Activated naive CD8-positive, alpha-beta T cell treated with anti-CD3 and anti-CD28 coated beads, Interleukin-2, amount 10 ng/mL, durations not matched to agents 7 days and 5 days (primary cell): ENCODE measurements at places on chromosomes 5 and 9. TPM values are rescaled to one million over a fixed set of nuclear protein-coding genes. Genes with fewer than 3 reads are reported as not detected.

DNA sequence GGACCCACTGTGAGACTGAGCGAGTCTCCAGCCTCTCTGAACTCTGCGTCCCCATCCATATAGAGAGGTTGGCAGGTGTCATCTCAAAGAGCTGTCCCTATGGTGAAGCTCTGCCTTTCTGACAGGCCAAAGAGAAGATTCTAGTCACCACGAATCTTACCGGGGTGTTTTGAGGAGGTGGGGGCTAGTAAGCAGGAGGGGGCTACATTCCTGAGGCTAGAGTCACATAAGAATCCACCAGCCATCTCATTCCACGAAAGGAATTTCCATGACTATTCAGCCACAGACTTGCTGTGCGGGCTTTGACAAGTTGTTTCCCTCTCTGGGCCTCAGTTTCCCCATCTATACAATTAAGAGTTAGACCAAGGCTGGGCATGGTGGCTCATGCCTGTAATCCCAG is 16.3 kb downstream of the PDGFRB start:
- no peak for DNase-seq
- H3K27ac ChIP-seq = no peak overlapping the region
- no peak overlapping the region for H3K4me3 ChIP-seq
- H3K27me3 ChIP-seq = no peaks in the 10 kb centered on the region
- H3K4me1 ChIP-seq = peaks cover 15% of the 10 kb centered on the region
- no peaks in the 10 kb centered on the region for H3K36me3 ChIP-seq

GRCh38 chr9:124800306-124801259 is 23.6 kb downstream of the OLFML2A start:
- no peaks in the 10 kb centered on the region for H3K36me3 ChIP-seq
- H3K27me3 ChIP-seq = peaks cover 14% of the 10 kb centered on the region
- no peak for DNase-seq
- no peak overlapping the region for H3K4me3 ChIP-seq
- H3K27ac ChIP-seq = no peak overlapping the region
- no peaks in the 10 kb centered on the region for H3K4me1 ChIP-seq

DNA sequence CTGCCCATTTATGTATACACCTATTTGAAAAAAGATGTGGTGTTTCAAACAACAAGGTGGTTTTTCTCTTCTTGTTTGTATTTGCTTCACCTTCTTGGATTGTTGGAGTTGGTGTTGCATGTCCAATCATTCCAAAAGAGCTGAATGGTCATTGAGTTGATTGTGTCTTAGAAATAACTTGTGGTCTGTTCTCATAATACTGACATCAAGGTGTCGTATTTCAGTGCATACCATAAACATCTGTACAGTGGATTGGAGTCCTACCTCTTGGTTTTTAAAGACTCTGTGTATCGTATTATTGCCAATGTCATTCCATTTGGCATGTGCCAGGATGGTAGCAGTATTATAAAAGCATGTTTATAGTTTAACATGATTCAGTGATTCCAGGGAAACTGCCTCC is 73.2 kb downstream of the TRIO start:
- no peaks in the 10 kb centered on the region for H3K36me3 ChIP-seq
- H3K4me1 ChIP-seq = no peaks in the 10 kb centered on the region
- H3K27me3 ChIP-seq = peaks cover 54% of the 10 kb centered on the region
- no peak overlapping the region for H3K27ac ChIP-seq
- DNase-seq = no peak

ADAMTSL2 gene
- 0.17 TPM for total RNA-seq

DNA sequence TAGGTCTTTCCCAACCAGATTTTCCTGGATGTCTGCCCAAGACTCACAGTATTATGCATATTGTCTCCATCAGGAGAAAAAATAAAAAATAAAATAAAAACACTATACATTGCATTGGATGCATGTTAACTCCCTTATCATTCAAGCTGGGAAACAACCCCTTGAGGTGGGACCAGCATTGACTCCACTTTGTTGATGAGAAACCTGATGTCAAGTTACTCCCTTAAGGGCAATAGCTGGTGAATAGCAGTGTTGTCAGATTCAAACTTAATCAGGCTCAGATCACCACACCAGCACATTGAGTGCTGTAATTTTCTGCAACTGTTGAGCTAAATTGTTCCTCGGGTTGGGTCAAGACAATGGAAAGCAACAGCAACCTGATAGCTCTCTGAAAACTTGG is 264.0 kb upstream of the TRIM32 start:
- peaks cover 9% of the 10 kb centered on the region for H3K36me3 ChIP-seq
- H3K4me1 ChIP-seq = no peaks in the 10 kb centered on the region
- DNase-seq = no peak
- no peak overlapping the region for H3K4me3 ChIP-seq
- H3K27ac ChIP-seq = no peak overlapping the region

- H3K4me1 ChIP-seq = no peaks in the 10 kb centered on the region
- no peak overlapping the region for H3K4me3 ChIP-seq
- H3K36me3 ChIP-seq = no peaks in the 10 kb centered on the region
- DNase-seq = no peak
Measured at GRCh38 chr5:13676531-13676930, 268.0 kb downstream of the DNAH5 start.

- no peaks in the 10 kb centered on the region for H3K36me3 ChIP-seq
- H3K4me1 ChIP-seq = no peaks in the 10 kb centered on the region
- no peak overlapping the region for H3K4me3 ChIP-seq
- no peak overlapping the region for H3K27ac ChIP-seq
- no peaks in the 10 kb centered on the region for H3K27me3 ChIP-seq
Measured at GRCh38 chr5:4015709-4016108, 420.1 kb downstream of the IRX1 start.

- H3K4me1 ChIP-seq = peaks cover 2% of the 10 kb centered on the region
- no peak overlapping the region for H3K4me3 ChIP-seq
- H3K27ac ChIP-seq = no peak overlapping the region
- no peaks in the 10 kb centered on the region for H3K36me3 ChIP-seq
Measured at GRCh38 chr9:86079421-86079831, 19.9 kb downstream of the GOLM1 start.

GRCh38 chr5:132425975-132426524 is 56.5 kb downstream of the SLC22A5 start:
- H3K36me3 ChIP-seq = peaks cover 41% of the 10 kb centered on the region
- DNase-seq = no peak
- peak overlapping the region; percentile 95 for H3K27ac ChIP-seq

GRCh38 chr5:59579101-59579823 is 314.3 kb downstream of the PDE4D start:
- H3K27ac ChIP-seq = no peak overlapping the region
- peaks cover 9% of the 10 kb centered on the region for H3K27me3 ChIP-seq
- no peak overlapping the region for H3K4me3 ChIP-seq
- no peaks in the 10 kb centered on the region for H3K36me3 ChIP-seq
- no peak for DNase-seq

DNA sequence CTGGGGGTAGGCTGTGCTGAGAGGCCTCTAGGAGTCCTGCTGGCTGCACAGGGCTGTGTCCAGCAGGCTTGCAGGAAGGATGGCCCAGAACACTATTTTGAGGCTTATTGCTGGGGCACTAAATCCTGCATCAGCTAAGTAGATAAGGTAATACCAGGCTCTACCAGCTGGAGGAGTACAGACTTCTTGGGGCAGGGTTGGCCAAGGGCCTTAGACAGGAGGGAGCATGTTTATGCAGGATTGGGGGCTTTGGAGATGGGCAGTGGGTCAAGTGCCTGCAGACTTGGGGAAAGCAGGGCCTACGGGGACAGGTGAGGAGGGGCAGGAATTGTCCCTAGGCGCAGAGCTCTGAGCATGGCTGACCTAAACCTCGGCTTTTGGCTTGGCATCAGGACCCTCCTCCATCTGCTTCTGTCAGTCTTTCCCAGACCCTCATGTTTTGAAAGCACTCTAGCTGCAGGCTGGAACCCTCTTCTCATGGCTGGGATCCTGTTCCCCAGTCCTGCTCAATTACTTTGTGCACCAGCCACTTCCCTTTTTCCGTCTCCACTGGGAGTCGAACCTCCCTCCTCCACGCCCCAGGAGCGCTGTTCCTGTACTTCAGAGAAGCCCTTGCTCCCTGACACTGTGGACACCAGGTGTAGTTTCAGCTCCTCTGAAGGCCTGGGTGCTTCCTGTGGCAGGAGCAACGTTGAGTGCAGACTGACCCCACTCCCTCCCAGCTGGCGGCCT is 61.0 kb upstream of the SPTLC1 start:
- no peaks in the 10 kb centered on the region for H3K27me3 ChIP-seq
- H3K27ac ChIP-seq = no peak overlapping the region
- no peak for DNase-seq
- no peaks in the 10 kb centered on the region for H3K4me1 ChIP-seq
- H3K36me3 ChIP-seq = no peaks in the 10 kb centered on the region

CDHR2 gene
- 3.8 TPM for total RNA-seq

PCDHB16 gene
- total RNA-seq = not detected

- DNase-seq = no peak
- H3K36me3 ChIP-seq = no peaks in the 10 kb centered on the region
- no peak overlapping the region for H3K27ac ChIP-seq
Measured at GRCh38 chr5:79712741-79713140, 23.1 kb downstream of the CMYA5 start.

DNA sequence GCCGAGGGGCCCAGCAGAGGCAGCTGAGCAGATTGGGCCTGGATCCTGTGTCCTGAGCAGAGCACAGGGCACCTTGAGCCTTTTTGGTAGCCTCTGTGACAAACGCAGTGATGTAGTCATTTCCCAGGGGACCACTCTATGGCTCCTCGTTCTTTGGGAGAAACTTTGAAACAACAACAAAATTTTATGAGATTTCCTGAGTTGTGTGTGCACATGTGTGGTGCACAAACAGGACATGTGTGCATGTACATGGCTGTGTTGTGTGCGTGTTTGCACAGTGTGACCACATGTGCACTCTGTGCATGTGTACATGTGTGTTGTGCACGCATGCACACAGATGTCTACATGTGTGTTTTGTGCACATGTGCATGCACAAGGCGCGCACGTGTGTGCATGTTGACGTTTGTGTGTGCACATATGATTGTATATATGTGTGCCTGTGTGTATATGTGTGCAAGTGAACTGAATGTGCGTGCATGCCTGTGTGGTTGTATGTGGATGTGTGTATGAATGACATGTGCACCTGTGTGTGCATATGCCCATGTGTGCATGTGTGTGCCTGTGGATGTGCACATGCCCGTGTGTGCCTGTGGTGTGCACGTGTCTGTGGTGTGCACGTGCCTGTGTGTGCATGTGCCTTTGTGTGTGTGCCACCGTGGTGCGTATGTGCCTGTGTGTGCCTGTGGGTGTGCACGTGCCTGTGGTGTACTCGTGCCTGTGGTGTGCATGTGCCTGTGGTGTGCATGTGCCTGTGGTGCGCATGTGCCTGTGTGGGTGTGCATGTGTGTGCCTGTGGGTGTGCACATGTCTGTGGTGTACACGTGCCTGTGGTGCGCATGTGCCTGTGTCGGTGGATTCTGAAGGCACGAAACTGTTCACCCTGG is 221.6 kb downstream of the CACNA1B start:
- no peak for DNase-seq
- H3K27me3 ChIP-seq = no peaks in the 10 kb centered on the region
- no peaks in the 10 kb centered on the region for H3K36me3 ChIP-seq
- H3K4me3 ChIP-seq = no peak overlapping the region

GRCh38 chr5:2912741-2913140 is 161.3 kb upstream of the IRX2 start:
- no peak for DNase-seq
- no peak overlapping the region for H3K4me3 ChIP-seq
- no peak overlapping the region for H3K27ac ChIP-seq
- H3K36me3 ChIP-seq = no peaks in the 10 kb centered on the region
- peaks cover 3% of the 10 kb centered on the region for H3K27me3 ChIP-seq

DNA sequence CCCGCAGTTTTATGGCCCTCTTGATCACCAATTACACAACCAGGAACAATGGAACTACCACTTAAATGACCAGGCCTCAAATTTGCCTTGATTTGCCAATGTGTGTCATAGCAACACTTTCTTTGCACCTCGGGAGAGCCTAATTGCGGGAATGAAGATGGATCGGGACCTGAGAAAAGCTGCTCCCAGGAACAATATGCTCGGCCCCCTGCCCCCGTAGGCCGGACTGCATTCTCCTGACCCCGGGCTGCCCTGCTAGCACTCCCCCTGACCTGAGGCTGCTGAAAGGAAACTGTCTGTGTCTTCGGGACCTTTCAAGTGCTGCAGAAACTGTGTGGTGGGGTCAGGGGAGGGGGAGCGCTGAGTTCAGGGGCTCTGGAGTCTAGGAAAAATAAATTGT is 294.3 kb upstream of the IRX1 start:
- H3K4me3 ChIP-seq = no peak overlapping the region
- H3K4me1 ChIP-seq = no peaks in the 10 kb centered on the region

- H3K4me1 ChIP-seq = no peaks in the 10 kb centered on the region
- DNase-seq = no peak
- no peak overlapping the region for H3K4me3 ChIP-seq
- no peaks in the 10 kb centered on the region for H3K27me3 ChIP-seq
- H3K27ac ChIP-seq = no peak overlapping the region
Measured at GRCh38 chr5:158285698-158286097, 426.8 kb upstream of the CLINT1 start.

DNA sequence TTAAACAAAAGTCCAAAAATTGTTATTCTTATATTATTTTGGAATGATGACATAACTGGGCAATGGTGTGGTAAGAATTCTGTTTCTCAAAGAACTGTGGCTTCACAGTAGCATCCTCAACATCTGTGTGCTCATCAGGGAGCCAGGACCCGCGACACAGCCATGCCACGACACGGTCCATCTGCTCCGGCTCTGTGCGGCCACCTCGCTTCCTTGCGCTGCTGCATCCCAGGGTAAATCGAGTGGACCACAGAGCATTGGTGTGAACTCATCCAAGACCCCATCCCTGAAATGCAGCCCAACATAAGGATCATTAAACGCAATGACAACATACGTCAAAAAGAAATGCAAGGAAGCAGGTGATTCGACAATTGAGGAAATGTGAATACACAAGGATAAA is 15.3 kb downstream of the WHRN start:
- peaks cover 12% of the 10 kb centered on the region for H3K4me1 ChIP-seq
- no peak overlapping the region for H3K27ac ChIP-seq
- DNase-seq = no peak
- H3K4me3 ChIP-seq = no peak overlapping the region
- H3K36me3 ChIP-seq = no peaks in the 10 kb centered on the region

PLAC8L1 gene
- not detected for total RNA-seq

RALGDS gene
- 130 TPM for total RNA-seq

CCDC180 gene
- 7.8 TPM for total RNA-seq

GRCh38 chr5:159566832-159567231 is 236.5 kb upstream of the IL12B start:
- DNase-seq = no peak
- peaks cover 6% of the 10 kb centered on the region for H3K27me3 ChIP-seq
- no peaks in the 10 kb centered on the region for H3K4me1 ChIP-seq
- H3K27ac ChIP-seq = no peak overlapping the region
- H3K36me3 ChIP-seq = no peaks in the 10 kb centered on the region

DNA sequence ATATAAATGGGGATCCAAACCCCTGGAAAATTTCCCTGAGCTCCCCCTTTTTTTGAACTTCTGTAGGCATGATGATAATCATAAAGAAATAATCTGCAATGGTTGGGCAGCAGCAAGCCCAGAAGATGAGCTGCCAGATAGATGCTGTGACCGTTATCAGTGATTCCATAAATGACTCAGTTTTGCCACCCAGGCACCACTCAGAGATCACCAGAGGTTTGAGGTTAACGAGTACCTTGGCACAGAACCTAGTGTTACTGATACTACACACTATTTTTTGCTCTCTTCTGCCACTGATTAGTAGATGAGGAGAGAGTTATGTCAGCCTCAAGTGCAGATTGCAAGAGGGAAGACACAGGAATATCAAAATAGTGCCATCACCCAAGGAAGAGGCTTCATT is 199.3 kb upstream of the PTGER4 start:
- peaks cover 2% of the 10 kb centered on the region for H3K36me3 ChIP-seq
- H3K27me3 ChIP-seq = no peaks in the 10 kb centered on the region
- peaks cover 17% of the 10 kb centered on the region for H3K4me1 ChIP-seq
- no peak overlapping the region for H3K4me3 ChIP-seq
- DNase-seq = no peak

GRCh38 chr9:126347093-126347492 is 20.5 kb downstream of the MVB12B start:
- peaks cover 17% of the 10 kb centered on the region for H3K4me1 ChIP-seq
- peaks cover 1% of the 10 kb centered on the region for H3K27me3 ChIP-seq
- H3K36me3 ChIP-seq = peaks cover 51% of the 10 kb centered on the region
- no peak overlapping the region for H3K4me3 ChIP-seq
- no peak for DNase-seq

LCN15 gene
- not detected for total RNA-seq
